ENCODE measurements at places on chromosomes 3 and 15. TPM values are rescaled to one million over a fixed set of nuclear protein-coding genes. Genes with fewer than 3 reads are reported as not detected.

- no peak for DNase-seq
Observed at GRCh38 chr3:50202353-50203112, 2.5 kb upstream of the SLC38A3 start.

CCR3 gene
- total RNA-seq, result not detected

GRCh38 chr15:98282656-98283332, 322.3 kb downstream of the ARRDC4 start:
- no peak for DNase-seq

- DNase-seq, result no peak
Observed at GRCh38 chr15:54045397-54045796, 67.2 kb downstream of the UNC13C start.
